ENCODE measurements at places on chromosomes 3 and 15. TPM values are rescaled to one million over a fixed set of nuclear protein-coding genes. Genes with fewer than 3 reads are reported as not detected.

Gene IL20RB
- total RNA-seq = 2.9 TPM

Gene PYGO1
- 1.5 TPM for total RNA-seq

Gene MAGI1
- 33.8 TPM for total RNA-seq

Gene GOLGA6A
- 0.85 TPM for total RNA-seq

Gene BMF
- 153 TPM for total RNA-seq

Gene CFAP100
- total RNA-seq = not detected

Gene IMPG2
- 0.74 TPM for total RNA-seq

DNA sequence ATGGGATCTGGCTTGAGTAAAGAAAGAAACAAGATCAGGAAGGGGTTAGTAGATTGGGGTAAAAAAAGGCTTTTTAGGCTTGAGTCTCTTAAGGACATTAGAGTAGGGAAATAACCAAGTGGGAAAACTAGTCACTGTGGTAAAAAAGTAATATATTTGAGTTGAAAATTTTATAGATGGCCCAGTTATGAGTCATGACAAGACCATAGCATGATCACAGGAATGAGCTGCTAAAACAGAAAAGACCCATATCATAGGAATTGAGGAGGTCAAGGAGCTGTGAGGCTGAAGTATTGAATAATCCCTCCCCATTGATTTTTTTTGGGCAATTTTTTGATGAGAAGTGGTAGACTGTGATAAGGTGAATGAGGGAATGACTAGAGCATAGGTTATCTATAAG lies 69.2 kb upstream of the TBC1D5 start:
- peaks cover 2% of the 10 kb centered on the region for H3K27me3 ChIP-seq
- no peaks in the 10 kb centered on the region for H3K36me3 ChIP-seq
- H3K27ac ChIP-seq = no peak overlapping the region

DNA sequence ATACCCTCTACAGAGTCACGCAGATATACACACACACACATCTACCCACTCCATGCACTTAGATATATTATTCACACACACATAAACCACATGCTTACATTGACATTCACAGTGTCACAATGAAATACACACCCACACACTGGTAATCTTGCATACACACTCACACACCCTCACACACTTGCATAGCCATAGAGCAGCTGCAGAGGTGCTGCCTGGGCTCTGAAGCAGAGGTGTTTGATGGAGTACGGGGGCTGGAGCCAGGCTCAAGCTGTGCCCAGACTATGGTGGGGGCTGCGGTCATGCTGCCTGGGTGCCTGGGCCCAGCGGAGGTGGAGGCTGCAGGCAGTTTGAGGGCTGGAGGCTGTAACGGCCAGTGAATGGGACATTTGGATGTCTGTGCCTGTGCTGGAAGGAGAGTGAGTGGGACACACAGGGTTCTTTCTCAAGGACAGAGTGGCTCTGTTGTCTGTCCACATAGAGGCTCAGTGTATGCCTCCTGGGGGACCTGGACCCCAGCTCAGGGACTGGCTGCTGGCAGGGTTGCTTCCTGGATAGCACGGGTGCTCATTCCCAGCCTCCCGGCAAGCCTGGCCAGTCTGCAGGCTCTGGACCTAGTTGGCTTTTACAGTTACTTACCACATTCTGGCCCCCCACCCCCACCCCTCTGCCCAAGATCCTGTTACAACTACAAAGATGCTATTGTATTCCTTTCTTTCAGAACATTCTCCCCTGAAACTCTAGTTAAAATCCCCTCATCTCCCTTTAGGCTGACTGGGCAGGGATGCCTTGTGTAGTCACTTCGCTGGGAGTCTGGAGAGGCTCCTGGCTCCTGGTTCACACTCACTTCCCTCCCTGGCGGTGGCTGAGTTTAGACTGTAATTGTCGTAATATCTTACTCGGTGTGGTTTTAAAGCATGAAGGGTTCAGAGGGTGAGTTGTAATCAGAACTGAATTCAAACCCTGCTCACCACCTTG lies 12.5 kb downstream of the GASK1A start:
- peaks cover 3% of the 10 kb centered on the region for H3K27me3 ChIP-seq
- no peak overlapping the region for H3K27ac ChIP-seq

DNA sequence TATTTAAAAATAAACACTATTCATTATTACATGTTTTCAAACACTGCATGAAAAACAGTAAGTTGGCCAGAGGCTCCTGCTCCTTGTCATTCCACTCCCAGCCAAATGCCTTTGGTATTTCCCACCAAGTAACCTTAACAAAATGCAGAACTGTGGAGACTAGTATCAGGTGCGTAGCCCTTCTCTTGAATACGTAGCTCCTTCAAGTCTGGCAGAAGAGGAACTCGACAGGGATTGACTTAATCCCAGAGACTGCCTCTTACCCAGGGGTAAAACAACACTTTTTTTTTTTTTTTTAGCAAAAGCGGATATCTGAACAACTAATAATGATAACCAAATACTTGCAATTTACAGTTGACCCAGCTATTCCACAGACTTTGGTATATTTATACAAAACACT lies 738 bp downstream of the COMMD2 start:
- peak overlapping the region; percentile 91 for H3K27ac ChIP-seq
- peak overlapping the region; percentile 98 for H3K4me3 ChIP-seq
- H3K4me1 ChIP-seq = peaks cover 17% of the 10 kb centered on the region
- DNase-seq = no peak

GRCh38 chr3:45617430-45618080 lies 23.0 kb downstream of the LIMD1 start:
- H3K36me3 ChIP-seq = peaks cover 24% of the 10 kb centered on the region
- no peak for DNase-seq

- no peaks in the 10 kb centered on the region for H3K36me3 ChIP-seq
- H3K27ac ChIP-seq = no peak overlapping the region
- H3K4me1 ChIP-seq = peaks cover 4% of the 10 kb centered on the region
- H3K4me3 ChIP-seq = no peak overlapping the region
Observed at GRCh38 chr15:85840079-85840801, 45.5 kb upstream of the KLHL25 start.

GRCh38 chr3:90221900-90222299 lies 1114.5 kb downstream of the EPHA3 start:
- H3K36me3 ChIP-seq = no peaks in the 10 kb centered on the region
- H3K27ac ChIP-seq = no peak overlapping the region
- no peak overlapping the region for H3K4me3 ChIP-seq
- no peaks in the 10 kb centered on the region for H3K27me3 ChIP-seq

DNA sequence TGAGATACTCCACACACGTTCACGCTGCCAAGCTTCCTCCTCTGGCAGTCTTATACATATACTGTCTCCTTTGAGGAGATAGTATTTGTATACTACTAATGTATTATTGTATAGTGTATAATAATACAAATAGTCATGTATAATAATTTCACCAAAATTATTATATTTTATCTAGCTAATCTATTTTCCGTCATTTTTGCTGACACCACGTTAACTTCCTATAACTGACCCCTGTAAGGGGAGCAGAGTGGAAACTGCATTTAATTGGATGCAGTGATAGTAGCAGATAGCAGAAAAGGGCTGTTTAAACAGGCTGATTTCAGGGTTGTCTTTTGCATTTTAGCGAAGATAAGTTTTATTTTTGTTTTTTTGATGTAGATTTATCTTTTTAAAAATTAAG lies 30.5 kb upstream of the TMEM42 start:
- H3K4me3 ChIP-seq = no peak overlapping the region
- H3K27me3 ChIP-seq = no peaks in the 10 kb centered on the region
- H3K27ac ChIP-seq = no peak overlapping the region
- DNase-seq = no peak
- no peaks in the 10 kb centered on the region for H3K4me1 ChIP-seq

DNA sequence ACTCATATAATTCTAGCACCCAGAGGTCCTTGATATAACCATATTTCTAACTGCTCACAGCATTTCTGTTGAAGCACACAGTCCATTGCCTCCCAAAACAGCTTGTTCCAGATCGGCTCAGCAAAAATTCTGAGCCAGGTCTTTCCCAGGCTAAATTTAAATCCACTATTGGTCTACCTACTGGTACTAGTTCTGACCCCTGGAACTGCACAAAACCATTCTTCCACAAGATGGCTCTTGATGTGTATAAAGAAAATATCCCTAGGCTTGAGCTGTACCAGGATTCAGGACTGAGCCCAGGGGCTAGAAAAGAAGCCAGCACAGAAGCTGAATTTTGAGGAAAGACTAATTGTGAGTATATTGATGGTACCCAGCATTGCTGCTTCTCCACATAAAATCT lies 75.4 kb upstream of the ABHD17C start:
- H3K27ac ChIP-seq = no peak overlapping the region
- H3K36me3 ChIP-seq = no peaks in the 10 kb centered on the region
- no peak overlapping the region for H3K4me3 ChIP-seq
- H3K4me1 ChIP-seq = peaks cover 6% of the 10 kb centered on the region
- H3K27me3 ChIP-seq = peaks cover 5% of the 10 kb centered on the region

DNA sequence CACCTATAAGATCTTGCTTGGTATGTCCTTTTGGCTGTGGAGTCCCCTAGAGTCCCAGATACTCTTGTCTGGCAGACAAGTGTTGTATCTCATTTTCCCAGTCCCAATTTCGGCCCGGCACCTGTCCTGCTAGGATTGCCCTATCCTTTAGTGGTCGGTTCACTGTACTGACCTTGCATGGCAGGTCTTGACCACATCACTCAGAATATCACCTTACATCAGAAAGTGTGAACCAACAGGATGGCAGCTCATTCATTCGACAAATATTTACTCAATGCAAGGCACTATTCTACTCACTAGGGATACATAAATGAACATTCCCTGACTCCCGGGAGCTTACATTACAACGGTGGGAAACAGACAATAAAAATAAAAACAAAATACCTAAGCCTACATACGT lies 5.7 kb upstream of the CCDC80 start:
- no peak overlapping the region for H3K27ac ChIP-seq
- DNase-seq = no peak
- H3K4me1 ChIP-seq = peaks cover 32% of the 10 kb centered on the region
- H3K4me3 ChIP-seq = no peak overlapping the region

DNA sequence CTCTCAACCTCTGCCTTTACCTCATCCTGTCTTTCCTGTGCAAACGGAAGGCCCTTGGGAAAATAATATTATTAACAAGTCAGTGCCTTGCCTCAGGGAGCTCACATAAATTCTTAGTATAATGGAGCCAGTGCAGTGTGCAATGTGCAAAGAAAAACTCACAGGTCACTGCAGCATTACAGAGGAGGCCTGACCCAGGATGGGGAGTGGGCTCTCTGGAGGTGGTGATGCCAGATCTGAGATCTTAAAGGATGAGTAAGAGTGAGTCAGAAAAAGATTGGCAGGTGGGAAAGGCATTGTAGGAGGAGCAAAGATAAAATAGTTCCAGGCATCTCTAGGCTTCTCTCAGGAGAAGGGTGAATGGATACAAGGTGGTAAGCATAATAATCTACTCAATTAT lies 185.6 kb upstream of the ADAMTS9 start:
- no peaks in the 10 kb centered on the region for H3K27me3 ChIP-seq
- peaks cover 5% of the 10 kb centered on the region for H3K4me1 ChIP-seq
- no peak overlapping the region for H3K27ac ChIP-seq
- no peak for DNase-seq
- peaks cover 4% of the 10 kb centered on the region for H3K36me3 ChIP-seq

- H3K27ac ChIP-seq = no peak overlapping the region
- no peak overlapping the region for H3K4me3 ChIP-seq
- H3K4me1 ChIP-seq = peaks cover 4% of the 10 kb centered on the region
- H3K36me3 ChIP-seq = no peaks in the 10 kb centered on the region
- no peak for DNase-seq
Observed at GRCh38 chr3:152554980-152555379, 280.0 kb upstream of the P2RY1 start.

- H3K36me3 ChIP-seq = no peaks in the 10 kb centered on the region
- H3K27ac ChIP-seq = no peak overlapping the region
- H3K4me3 ChIP-seq = no peak overlapping the region
- no peaks in the 10 kb centered on the region for H3K4me1 ChIP-seq
- peaks cover 19% of the 10 kb centered on the region for H3K27me3 ChIP-seq
- no peak for DNase-seq
Observed at GRCh38 chr3:197027896-197028727, 1.5 kb downstream of the MELTF start.

- no peaks in the 10 kb centered on the region for H3K36me3 ChIP-seq
- H3K27ac ChIP-seq = peak within 1 kb of the TSS; percentile 57
- H3K27me3 ChIP-seq = peaks cover 16% of the 10 kb centered on the region
- H3K4me3 ChIP-seq = peak within 1 kb of the TSS; percentile 71
- H3K4me1 ChIP-seq = peaks cover 18% of the 10 kb centered on the region
Observed at GRCh38 chr3:160225176-160226025, at the start of gene C3orf80. TSS of gene C3orf80 (plus strand) at chr3:160225422. CDS start at chr3:160225636, 214 bp downstream.

DNA sequence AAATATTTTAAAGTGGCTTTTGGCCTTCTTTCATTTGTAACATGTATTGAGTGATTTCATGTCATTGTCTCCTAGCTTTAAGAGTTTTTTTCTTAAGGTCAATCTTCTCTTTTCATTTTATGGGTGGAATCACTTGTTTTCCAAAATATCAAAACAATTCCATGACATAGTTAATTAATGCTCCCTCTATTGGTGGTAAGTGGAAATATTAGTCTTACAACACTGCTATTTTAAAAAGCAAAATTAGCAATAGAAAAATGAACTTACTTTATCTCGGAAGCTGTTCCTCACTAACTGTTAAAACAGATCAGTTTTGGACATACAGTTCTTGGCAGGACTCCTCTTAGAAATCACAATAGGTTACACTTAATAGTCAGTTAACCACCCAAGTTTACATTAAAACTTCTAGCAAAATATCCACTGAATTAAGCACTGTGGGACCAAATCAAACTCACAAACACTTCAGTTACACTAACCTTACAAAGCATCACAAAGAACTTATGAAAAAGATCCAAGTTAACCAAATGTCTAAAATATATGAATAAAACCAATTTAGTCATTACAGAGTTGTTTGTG lies 42.4 kb downstream of the TIGIT start:
- H3K4me1 ChIP-seq = peaks cover 38% of the 10 kb centered on the region
- H3K36me3 ChIP-seq = no peaks in the 10 kb centered on the region
- H3K4me3 ChIP-seq = no peak overlapping the region
- H3K27ac ChIP-seq = no peak overlapping the region
- no peak for DNase-seq

- no peak overlapping the region for H3K27ac ChIP-seq
- no peak for DNase-seq
- H3K36me3 ChIP-seq = no peaks in the 10 kb centered on the region
- H3K4me3 ChIP-seq = no peak overlapping the region
- peaks cover 14% of the 10 kb centered on the region for H3K4me1 ChIP-seq
- H3K27me3 ChIP-seq = peaks cover 1% of the 10 kb centered on the region
Observed at GRCh38 chr3:82084824-82085223, 323.4 kb upstream of the GBE1 start.
